GM12892 (cell line): ENCODE measurements at places on chromosomes 2 and 18.

GRCh38 chr2:150620855-150621254 lies 133.4 kb upstream of the RND3 start:
- DNase-seq: no peak

DNA sequence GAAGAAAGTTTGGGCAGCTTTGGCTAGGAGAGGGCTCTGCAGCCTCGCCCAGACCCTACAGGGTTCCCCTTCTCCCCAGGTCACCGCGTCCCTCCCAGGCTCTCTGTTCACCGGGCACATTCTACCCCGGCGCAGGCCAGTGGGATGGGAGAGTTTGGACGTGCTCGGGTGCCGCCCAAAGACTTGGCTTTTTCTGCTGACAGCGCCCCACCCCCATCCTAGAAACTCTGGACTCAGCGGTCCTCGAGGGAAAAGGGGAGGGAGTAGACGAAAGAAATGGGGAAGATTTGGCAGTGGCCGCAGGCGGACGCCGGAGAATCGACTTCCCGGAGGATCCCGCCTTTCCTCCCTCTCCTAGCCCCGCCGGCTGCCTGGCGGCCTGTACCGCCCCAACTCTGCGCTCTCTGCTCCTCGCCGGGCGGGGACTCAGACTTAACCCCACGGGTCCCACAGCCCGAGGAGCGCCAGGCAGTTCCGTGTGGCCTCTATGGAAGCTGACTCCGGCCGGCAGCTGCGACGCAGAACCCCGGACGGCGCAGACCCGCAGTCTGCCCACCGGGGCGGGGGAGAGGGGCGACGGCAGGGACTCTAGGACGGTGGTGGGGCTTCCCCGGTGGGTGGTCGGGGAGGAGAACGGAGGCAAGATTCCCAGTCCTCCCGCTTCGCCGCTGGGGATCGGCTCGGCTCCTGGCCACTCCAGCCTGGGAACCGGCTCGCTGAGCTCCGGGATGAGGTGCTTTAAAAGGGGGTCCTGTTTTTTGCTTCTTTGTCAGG lies 863 bp upstream of the SIX2 start:
- DNase-seq: no peak

DNA sequence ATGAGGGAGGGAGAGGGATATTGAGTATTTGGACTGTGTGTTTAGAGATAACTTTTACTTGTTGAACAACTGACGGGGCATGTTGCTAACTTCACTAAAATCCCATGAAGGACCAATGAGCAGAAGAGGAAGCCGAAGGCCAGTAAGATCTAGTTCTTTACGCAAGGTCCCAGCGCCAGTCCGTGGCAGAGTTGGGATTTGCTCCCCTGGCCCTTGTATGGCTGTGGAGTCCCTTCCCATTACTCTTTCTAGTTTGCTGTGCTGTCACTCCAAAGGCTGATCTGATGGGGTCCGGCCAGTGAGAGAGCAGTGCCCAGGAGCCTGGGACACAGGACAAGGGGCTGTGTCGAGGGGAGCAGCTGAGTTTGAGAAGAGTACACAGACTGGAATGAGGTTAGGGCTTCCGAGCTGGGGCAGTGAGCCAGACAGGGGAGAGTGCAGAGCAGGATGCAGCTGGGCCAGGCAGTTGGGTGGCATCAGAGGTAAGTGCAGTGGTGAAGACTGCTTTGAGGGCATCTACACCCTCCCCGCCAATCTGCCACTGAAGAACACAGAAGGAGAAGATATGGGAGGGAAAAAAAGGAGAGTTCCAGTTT lies 692.9 kb upstream of the HS6ST1 start:
- DNase-seq: no peak

DNA sequence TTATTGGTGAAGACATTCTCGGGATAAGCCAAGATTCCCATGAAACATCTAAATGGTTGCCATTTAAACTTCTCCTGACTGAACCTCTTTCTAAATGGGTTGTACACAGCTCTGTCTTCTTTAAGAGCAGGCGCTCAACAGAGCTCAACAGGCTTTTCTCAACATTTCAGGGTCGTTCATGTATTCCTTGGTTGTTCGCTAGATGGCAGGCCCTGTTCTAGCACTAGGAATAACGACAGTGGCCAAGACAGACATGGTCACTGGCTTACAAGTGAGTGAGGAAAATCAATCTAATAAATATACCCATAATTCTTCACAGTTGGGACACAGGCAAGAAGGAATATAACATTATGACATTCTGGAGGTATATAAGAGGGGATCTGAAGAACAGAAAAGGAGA lies 154.5 kb downstream of the SMAD2 start:
- no peak for DNase-seq

DNA sequence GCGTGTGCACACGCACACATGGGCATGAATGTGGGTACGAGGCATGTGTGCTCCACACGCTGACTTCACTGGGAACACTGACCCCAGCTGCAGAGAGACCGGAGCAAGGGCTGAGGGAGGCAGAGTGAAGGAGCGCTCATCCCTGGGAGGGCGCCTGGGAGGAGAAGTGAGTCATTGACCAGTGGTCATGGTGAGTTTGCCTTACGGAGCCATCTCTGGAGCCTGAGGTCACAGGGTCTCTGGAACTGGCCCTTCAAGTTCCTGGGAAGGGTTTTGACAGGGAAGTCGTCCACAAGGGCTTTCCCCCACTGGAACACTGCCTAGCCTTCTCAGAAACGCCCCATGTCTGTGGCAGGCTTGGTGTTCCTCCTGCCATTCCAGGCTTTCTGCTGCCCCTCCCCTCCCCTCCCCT lies 14.3 kb upstream of the TMEM185B start:
- DNase-seq: no peak

- no peak for DNase-seq
These were observed 27.1 kb upstream of the MAP3K20 start for GRCh38 chr2:173048522-173048896.

DNA sequence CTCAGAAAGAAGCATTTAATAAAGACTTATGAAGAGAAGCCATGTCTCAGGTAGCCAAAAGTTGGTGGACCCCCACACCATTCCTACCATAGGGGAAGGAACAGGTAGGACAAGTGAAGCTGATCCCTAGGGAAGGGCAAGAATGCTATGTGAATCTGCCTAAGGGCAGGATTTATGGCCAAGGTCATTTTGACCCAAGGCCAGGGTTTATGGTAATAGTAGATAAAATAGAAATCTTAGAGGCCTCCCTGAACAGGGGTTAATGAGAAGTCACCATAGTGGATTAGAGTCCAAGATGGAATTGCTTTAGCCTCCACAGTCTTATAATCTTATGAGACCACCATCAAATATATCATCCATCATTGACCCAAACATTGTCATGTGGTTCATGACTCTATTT lies 26.0 kb upstream of the UBE2F start:
- no peak for DNase-seq

DNA sequence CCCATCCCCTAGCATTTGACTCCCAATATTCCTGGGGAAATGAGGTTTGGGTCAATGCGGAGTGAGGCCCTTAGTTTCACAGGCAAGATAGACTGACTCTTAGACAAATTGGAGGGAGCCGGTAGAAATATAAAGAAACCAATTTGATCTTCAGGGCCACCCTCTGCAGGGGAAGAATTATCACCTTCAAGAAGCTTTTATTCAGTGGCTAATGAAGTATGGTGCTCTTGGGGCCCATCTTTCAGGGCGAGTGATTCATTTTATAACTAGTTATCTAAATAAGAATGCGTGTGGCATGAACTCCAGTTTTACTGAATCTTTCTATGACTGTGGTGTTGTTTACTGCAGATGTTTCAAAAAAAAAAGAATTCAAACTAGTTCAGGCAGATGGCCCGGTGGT lies 88.4 kb downstream of the LYPD1 start:
- DNase-seq: no peak

GRCh38 chr2:171531836-171532450 lies 9.7 kb downstream of the CYBRD1 start:
- no peak for DNase-seq

DNA sequence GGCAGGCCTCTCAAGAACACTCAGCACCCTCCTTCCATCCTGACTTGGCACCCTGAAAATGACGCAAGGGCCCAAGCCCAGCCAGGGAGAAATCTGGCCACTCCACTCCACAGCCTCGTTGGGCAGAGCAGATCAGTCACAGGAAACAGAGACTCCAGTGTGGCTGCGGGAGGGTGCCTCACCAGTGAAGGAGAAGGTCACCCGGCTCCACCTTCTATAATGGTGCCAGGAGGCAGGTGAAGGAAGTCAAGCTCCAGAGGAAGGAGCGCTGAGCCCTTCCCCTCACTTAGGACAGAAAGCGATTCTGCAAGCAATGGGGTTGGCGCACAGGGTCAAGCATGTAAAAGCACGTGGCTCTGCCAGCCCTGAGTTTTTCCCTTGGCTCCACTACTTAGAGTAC lies 35.3 kb downstream of the CRACDL start:
- DNase-seq: no peak

DNA sequence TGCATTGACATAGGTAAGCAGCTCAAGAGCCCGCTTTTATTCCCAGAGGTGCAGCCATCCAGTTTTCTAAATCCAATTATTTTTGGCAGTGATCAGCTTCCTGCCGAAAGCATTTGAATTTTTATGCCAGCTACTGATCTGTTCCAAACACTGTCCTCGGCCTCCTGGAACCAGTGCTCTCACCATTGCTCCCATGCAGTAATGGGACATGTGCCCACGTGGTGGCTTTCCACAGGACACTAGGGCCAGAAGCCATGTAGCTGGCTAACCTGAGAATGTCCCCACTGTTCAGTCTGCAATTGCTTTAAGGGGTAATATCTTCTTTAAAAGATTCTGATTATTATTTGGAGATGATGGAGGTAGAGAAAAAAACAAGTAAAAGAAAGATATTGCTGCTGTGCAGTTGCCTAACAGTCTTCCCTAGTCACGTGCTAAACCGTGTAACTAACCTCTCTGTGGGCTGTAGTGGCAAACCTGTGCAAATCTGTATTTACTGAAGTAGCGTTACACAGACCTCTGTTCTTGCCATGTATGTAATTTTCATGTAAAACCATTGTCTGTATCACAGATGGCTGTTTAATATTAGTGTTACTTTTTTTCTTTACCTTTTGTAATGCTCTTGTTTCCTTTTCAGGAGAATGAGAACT lies 13.0 kb downstream of the GRHL1 start:
- DNase-seq: no peak

GRCh38 chr2:98299211-98299905 lies 46.9 kb upstream of the CNGA3 start:
- no peak for DNase-seq

DNA sequence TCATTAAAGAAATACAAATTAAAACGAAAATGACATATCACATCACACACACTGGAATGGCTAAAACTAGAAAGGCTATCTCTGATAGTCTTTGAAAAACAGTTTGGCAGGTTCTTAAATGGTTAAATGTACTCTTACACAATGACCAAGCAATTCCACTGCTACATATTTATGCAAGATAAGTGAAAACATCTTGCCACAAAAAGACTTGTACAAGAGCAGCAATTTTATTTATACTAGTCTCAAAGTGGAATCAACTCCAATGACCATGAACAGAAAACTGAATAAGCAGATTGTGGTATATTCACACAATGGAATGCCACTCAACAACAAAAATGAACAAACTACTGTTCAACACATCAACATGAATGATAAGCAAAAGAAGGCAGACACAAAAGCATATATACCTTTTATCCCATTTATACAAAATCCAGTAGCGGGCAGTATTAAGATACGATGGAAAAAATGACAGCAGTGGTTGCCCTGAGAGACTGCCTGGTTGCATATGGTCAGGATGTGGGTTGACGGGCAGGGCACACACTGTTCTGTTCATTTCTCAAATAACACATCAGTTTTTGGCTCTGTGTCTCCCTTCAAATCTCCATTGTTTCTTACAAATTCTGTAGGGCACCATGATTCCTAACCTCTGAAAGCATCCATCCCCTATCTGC lies 25.4 kb downstream of the SP100 start:
- peak; percentile 10 for DNase-seq

GRCh38 chr2:105645938-105646773 lies 98.6 kb upstream of the NCK2 start:
- no peak for DNase-seq

- peak; percentile 29 for DNase-seq
These were observed 71.0 kb upstream of the CYP1B1 start for GRCh38 chr2:38146907-38147307.

DNA sequence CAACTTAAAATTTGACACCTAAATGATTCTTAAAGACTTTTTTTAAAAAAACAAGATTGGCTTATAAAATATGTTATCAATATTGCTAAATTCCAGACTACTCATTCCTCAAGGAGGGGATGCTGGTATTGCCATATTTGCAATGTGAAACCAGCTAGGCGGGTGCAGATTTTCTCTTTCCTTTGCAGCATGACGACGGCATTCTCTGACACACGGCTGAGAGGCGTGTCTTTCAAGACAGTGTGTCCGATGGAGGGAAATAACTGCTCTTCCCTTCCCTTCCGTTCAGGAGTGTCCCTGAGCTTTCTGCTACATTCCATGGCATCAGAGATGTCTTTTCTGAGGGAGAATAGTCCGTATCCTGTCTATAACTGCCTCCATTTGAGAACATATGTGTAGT lies 38.2 kb upstream of the CNGA3 start:
- no peak for DNase-seq

DNA sequence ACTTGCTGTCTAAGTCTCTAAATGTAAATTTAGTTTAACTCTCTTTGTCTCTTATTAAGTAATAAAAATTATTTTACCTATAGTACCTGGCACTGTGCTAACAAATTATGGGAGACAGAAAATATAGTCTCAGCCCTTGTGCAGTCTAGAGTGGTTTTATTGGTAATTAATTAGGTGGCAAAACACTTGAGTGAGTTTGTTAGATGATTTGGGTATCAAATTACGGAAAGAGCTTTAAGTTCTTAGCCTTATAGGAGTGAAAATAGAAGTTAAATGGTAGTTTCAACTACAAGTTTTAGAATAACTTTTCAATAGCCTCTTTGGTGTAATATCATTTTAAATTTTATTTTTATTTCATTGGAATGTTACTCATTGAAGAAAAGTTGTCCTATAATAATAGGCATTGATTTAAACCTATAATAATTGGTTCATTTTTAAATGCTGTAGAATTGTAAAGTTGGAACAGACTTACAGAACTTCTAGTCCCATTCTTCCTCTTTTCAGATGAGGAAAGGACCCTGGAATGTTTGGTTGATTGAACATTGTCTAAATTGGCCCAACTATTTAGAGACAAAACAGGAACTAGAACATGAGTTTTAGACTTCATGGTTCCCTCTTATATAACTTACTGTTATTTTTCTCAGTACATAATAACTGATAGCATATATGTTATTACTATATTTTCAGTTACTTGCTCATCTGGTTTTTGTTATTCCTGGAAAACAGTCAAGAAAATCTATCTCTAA lies 10.2 kb upstream of the HTR2B start:
- DNase-seq: no peak

DNA sequence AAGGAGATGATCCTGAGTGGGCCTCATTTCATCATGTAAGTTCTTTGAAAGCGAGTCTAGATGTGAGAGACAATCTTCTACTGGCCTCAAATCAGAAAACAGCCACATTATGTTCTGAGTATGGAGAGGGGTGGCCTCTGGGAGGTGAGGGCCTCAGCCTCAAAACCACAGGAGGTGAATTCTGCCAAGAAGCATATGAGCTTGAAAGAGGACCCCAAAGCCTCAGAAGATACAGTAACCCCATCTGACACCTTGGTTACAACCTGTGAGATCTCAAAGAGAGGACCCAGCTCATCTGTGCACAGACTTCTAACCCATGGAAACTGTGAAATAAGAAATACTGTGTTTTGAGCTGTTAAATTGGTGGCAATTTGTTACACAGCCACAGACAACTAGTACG lies 200.1 kb downstream of the ARHGAP15 start:
- DNase-seq: no peak

- DNase-seq: no peak
These were observed 179.4 kb downstream of the ANTXR1 start for GRCh38 chr2:69192176-69192945.
